RWPE2 (cell line): ENCODE measurements at places on chromosomes 16 and 17.
A peak's percentile ranks its signal among the peaks of the same experiment; 100 is the strongest.

DNA sequence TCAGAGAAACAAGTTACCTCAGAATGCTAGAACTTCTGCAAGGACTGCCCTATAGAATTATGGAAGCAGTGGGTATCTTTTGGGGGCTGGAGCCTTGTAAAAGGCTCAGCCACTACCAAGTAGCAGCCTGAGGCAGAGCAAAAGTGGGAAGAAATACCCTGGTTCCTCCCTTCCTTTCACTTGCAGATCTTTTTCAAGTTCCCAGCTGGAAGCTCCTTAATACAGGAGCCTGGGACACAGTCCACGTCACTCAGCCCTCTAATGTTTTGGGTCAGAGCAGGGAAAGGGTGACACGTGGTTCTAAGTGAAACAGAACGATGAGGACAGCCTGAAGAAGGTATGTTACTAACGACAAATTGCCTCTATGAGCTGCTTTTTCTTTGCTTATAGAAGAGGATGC lies 93.1 kb downstream of the CNTNAP4 start:
- no peak for DNase-seq

- no peak for DNase-seq
These were observed 159.8 kb upstream of the NOL11 start for GRCh38 chr17:67557921-67558320.

DNA sequence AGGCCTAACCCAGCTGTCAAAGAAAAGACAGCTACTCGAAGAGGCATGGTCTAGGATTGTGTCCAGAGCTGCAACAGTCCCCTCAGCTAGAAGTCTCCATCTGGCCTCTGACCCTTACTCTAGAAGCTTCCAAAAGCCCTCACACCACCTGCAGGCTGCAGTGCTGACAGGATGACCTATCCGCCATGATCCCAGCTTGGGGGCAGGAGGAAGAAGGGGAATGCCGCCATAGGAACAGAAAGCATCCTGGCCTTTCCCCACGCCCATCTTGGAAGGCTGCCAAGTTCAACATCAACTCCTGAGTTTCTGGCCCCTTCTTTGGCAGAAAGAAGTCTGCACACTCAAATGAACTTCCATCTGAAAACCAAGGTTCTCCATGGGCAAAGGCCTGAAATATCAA lies 3.1 kb upstream of the KRT36 start:
- DNase-seq = no peak

DNA sequence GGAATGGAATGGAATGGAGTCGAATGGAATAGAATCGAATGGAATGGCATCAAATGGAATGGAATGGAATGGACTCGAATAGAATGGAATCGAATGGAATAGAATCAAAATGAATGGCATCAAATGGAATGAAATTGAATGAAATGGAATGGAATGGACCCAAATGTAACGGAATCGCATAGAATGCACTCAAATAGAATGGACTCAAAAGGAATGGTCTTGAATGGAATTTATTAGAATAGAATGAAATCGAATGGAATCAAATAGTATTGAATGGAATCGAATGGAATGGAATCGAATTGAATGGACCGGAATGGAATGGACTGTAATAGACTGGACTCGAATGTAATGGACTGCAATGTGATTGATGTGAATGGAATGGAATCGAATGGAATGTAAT lies 501.4 kb upstream of the WSB1 start:
- no peak for DNase-seq

DNA sequence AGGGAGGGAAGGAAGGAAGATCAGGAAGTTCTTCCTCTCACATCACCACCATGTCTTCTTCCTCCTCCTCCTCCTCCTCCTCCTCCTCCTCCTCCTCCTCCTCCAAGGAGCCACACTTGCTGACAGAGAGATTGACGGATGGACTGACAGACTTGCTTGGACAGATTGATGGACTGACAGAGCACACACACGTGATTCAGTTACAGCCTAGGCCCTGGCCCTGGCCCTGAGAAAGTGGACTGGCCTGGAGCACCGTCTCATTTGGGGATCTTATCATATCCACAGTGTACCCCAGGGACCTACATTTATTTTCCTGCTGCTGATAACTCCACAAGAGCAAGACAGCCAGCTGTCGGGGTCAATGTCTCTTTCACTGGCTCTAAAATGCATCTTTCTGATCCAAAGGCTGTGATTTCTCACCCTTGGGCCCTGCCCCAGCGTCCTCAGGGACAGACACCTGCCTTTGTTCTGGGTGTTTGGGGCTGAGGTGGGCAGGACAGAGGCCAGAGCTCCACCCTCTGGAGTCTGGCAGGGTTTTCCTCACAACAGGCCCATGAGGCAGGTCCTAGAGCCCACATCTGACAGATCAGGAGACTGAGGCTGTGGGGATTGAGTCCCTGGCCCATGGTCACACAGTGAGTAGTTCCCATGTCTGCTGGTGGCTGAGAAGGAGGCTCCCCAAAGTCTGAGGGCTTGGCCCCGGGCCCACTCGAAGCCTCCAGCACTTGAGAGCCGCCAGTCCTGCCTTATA lies 2.3 kb upstream of the P2RX1 start:
- DNase-seq = no peak

GRCh38 chr16:72992142-72992601 lies 55.8 kb downstream of the ZFHX3 start:
- peak; percentile 23 for DNase-seq

DNA sequence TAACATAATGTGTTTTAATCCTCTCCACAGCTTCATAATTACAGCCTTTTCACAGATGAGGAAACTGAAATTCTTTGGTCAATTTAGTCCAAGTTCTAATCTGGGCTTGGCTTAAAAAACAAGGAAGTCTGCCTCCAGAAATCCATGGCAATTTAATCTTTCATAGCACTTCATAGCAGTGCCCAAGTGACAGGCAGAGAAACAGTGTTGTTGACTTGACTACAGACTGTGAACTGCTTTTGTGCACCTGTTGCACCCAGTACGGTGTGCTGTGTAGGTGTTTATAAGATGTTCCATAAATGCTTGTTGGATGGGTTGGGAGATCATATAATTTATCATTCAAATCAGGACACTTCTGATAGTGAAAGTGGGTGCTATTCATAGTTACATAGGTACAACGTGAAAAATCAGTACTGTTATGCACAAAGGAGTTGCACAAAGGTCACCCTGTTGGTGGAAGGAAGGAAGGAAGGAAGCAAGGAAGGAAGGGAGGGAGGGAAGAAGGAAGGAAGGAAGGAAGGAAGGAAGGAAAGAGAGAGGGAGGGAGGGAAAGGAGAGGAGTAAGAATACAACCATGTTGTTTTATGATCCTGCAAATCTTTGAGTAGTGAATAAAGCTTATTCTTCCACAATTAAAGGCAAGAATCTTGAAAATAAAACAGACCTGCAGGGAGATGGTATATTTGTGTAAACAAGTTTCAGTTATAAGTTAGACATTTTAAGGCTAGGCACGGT lies 56.5 kb upstream of the HLF start:
- no peak for DNase-seq

GRCh38 chr17:50172130-50172529 lies 6.3 kb downstream of the SGCA start:
- no peak for DNase-seq
